ENCODE measurements at places on chromosomes 6 and 20.

DNA sequence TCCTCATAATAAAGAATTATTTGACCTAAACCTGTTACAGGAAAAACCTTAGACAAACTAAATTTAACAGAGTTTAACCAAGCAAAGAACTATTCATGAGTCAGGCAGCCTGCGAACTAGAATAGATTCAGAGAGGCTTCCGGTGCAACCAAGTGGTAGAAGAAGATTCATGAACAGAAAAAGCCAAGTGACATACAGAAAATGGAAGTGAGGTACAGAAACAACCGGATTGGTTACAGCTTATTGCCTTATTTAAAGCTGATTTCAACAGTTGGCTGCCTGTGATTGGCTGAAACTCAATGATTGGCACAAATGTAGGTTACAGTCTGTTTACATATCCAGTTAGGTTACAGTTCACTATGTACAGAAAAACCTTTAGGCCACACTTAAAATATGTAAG lies 10.1 kb downstream of the PPP1R3G start:
- no peak for DNase-seq

- DNase-seq, result no peak
Measured at GRCh38 chr6:111338843-111339242, 144.2 kb downstream of the REV3L start.

- no peak for DNase-seq
Measured at GRCh38 chr6:157376241-157376640, 4.7 kb upstream of the ZDHHC14 start.

GRCh38 chr20:48217190-48217589 lies 431.9 kb upstream of the SULF2 start:
- no peak for DNase-seq

DNA sequence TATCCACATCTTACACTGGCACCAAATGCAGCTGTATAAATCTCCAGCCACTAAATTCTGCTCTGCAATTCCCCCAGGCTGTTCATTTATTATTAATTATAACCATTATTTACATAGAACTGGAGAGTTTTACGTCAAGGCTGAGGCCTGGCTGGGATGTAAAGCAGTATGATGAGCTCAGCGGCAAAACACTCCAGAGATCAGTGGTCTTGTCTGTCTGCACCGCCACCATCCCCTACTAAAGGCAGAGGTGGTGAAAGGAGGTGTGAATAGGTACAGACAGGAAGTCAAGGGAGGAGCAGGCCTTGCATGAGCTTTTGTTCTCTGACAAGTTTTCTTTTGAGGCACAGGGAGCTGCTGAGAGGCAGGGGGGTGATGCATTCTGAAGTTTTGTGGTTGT lies 159.9 kb upstream of the PCSK2 start:
- no peak for DNase-seq
